Osteocyte (in vitro differentiated cells): ENCODE measurements at places on chromosomes 2 and 18. TPM values are rescaled to one million over a fixed set of nuclear protein-coding genes. Genes with fewer than 3 reads are reported as not detected.

GRCh38 chr18:62486290-62486964 lies 36.4 kb upstream of the ZCCHC2 start:
- no peak for DNase-seq

Gene ITGAV
- 141 and 146 TPM in 2 replicates for total RNA-seq

DNA sequence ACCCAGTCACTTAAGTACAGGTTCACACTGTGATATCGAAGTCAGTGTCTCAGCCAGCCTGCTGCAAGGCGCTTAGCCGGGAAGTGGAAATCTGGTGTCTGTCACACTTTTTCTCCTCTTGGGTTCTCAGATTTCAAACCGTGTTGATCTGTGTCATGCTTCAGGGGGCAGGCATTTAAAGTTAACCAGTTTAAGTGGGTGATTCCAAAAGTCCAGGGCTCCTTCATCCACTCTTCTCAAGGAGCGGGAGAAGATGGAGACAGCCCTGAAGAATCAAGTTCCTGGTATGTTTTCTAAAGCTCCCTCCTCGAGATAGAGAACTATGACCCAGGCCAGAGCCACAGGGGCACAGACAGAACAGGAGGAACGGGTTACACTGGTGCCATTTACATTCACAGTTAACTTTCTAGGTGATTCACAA lies 331.7 kb downstream of the GBX2 start:
- DNase-seq, result no peak

GRCh38 chr2:237361194-237362004 lies 52.6 kb downstream of the COL6A3 start:
- DNase-seq, result no peak

DNA sequence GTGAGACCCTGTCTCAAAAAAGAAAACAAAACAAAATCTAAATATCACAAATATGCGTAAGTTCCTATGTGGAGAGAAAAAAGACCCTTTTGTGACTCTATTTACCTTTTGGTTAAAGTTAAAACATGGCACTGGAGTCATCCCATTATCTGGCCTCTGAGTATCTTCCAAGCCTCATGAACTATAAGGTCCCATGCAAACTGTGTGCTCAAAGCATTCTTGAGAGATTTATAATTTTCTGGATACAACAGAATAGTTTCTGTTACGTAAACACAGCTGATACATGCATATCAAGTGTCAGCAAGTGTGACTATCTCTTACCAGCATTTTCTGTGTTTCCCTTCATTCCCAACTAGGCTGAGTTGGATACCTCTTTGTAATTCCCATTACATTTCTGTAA lies 8.8 kb upstream of the NOSTRIN start:
- no peak for DNase-seq

Gene RAD51AP2
- total RNA-seq, result not detected in 2 replicates

DNA sequence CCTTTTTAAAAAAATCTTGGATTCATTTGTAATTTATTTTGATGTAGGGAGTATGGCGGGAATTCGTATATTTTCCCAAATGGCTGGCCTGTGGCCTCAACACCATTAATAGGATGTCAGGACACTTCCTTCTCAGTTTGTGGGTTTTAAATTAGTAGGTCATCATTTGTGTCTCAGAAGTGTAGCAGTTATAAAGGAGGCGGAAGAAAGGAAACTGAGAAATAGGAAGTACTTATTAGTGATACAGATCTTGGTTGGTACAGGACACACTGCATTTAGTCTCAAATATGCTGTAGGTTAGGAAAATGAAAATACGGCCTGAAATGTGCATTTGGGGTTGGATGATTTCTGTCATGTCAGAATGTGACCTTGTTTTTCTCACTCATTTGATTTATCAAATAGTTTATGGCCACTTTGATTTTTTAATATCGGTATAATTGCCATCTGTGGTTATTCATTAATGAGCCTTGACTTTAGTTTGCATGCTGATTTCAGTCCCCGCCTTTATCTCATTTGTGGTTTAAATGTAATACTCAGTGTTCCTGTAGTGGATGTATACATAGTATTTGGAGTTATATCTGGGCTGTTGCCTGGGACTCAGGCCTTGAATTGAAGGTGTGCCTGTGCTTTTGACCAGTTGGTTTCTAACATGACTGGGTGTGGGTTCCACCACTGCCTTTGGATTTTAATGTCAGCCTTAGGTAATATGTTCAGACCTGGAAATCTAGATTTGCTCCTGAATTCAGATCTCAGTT lies 31.4 kb downstream of the ZCCHC2 start:
- DNase-seq, result no peak

DNA sequence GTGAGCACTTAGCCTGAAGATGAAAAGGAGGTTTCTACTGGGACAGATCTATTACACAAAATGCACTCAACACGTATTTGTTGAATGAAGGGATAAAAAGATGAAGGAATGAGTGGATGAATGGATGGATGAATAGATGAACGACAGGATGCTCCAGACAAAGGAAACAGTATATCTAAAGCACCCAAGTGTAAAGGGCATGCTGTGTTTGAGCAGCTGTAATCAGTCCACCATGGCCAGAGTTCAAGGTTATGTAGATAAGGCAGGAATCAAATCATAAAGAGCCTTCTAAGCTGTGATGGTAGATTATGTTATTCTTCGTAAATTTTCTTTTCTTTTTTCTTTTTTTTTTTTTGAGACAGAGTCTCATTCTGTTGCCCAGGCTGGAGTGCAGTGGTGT lies 213.8 kb upstream of the FBXO11 start:
- DNase-seq, result no peak

Gene ARHGAP15
- total RNA-seq, result not detected in 2 replicates

- no peak for DNase-seq
These were observed 98.9 kb upstream of the ODC1 start for GRCh38 chr2:10546975-10547391.

Gene DOK1
- total RNA-seq, result 15.8 and 17.7 TPM in 2 replicates

DNA sequence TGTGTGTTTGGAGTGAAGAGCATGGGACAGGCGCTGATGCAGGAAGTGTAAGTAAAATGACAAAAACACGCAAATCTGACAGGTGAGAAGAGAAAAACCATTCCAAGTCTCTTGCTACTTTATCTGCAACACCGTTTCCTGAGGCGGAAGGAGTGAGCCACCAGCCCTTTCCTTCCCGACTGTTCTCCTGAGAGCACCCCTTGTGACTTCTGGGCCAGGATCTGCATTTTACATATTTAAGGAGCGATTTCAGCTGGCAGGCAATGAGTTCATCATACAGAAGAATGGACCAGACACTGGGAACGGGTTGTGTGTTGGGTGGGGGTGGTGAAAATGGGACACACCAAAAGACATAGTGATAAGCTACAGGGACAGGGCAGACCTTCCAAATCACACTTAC lies 277.3 kb downstream of the TGIF1 start:
- no peak for DNase-seq
